ENCODE measurements at places on chromosomes 12 and 14.
A peak's percentile ranks its signal among the peaks of the same experiment; 100 is the strongest.

GRCh38 chr12:15962760-15963159 is 51.6 kb downstream of the DERA start:
- no peak for DNase-seq

- DNase-seq: no peak
Measured at GRCh38 chr14:64787619-64788018, 83.4 kb downstream of the PLEKHG3 start.

DNA sequence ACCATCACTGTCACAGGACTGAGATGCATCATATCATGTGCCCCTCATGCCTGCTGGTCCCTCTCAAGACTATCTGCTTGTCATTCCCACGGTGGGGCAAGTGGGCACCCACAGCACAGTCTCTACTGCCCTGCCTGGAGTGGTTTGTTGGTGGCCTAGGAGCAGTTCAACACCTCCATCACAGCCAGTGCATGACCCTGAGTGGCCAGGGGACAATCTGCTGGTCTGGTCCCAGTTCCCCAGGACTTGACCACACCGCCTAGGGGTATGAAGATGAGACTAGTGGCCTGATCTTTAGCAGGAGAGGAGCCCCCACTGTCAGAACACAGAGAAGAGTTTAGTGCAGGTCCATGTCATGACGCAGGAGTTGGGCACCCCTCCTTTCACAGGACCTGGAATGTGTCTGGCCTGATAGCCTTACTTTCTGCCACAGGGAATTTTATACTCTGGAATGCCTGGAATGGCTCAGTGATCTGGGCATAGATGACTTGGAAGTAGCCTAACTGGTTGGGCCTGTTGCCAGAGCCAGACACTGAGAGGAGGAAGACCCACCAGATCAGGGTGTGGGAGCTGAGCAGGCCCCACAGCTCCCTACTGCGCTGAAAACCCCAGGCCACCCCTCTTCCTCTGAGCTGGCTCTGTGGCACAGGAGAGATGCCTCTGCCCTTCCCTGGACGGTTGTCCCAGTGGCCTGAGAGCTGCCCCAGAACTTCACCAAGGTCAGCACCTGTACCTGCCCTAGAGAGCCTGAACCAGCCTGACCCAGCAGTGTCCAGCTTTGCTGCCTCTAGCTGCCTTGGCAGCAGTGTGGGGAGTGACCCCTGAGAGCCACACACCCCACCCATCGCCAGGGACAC is 83.3 kb downstream of the PUS7L start:
- no peak for DNase-seq

GRCh38 chr12:83145325-83145840 is 458.7 kb downstream of the TMTC2 start:
- DNase-seq: no peak

DNA sequence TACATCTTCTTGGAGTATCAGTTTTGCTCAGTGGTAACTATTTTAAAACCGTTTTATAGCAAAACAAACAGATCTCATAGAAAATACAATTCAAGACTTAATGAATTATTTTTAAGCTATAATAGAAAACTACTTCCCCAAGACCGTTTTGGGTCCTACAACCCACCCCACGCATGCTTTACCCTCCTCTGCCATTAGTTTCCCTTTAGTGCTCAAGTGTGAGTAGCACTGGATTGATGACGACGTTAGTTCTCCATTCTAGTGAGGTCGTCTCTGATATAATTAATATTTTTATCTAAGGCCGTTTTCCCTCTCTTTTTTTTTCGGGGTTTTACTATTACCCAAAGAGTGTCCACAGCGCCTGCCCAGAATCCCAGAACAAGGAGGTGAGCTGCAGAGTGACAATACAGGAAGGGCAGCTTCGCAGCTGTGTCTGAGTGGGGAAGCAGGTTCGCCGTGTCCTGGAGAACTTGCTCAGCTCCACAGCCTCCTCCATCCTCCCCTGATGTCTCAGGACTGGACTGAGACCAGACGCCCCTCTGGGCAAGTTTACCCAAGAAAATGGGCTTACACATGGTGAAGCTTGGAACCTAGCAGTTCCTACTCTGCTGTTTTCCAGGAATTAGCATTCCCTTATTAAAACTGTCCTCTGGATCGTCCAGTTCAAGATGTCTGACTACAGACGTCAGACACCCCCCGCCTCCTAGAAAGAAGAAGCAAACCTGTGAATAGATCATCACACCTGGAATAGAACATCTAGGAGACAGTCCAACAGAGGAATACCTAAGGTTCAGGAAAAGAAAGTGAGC is 31.9 kb upstream of the MON2 start:
- peak; percentile 20 for DNase-seq

GRCh38 chr12:128856791-128857078 is 3.5 kb downstream of the GLT1D1 start:
- no peak for DNase-seq

GRCh38 chr14:74480046-74480445 is 13.1 kb downstream of the NPC2 start:
- no peak for DNase-seq

GRCh38 chr12:11812586-11813437 is 163.3 kb downstream of the ETV6 start:
- peak; percentile 26 for DNase-seq

- DNase-seq: no peak
Measured at GRCh38 chr12:125689576-125690410, 624.6 kb downstream of the AACS start.

DNA sequence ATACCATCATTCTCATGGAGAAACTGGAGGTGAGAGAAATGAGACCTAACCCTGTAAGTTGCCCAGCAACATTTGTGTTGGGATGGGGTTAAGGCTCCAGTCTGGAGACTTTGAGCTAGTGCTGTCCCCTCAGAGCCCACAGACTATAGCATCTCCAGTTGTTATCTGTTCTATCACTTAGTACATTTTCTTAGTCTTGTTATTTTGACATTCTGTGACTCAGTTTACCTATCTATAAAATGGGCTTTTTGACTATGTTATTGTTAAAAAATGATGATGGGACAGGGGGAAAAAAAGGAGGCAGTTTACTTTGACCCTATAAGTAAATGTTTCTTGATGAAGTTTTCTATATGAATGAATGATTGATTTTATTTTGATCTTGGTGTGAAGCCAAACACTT is 45.8 kb upstream of the PTCSC3 start:
- no peak for DNase-seq

DNA sequence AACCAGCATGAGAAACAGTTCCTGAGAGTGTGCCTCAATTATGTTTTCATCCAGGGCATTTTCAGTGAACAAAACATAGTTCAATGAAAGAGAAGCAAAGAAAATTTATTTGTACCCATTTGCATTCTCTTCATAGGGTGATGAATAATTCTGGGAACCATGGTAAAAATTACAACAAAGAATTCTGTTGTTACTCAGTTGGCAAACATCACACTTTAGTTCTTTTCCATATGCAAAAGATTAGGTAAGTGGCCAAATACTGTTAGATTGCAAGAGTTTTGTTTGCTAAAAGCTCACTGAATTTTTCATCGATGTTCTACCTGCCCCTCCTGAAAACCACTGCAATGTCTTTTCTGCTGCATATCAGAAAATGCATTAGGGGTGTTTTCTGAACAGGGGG is 132.4 kb upstream of the RGS6 start:
- no peak for DNase-seq

DNA sequence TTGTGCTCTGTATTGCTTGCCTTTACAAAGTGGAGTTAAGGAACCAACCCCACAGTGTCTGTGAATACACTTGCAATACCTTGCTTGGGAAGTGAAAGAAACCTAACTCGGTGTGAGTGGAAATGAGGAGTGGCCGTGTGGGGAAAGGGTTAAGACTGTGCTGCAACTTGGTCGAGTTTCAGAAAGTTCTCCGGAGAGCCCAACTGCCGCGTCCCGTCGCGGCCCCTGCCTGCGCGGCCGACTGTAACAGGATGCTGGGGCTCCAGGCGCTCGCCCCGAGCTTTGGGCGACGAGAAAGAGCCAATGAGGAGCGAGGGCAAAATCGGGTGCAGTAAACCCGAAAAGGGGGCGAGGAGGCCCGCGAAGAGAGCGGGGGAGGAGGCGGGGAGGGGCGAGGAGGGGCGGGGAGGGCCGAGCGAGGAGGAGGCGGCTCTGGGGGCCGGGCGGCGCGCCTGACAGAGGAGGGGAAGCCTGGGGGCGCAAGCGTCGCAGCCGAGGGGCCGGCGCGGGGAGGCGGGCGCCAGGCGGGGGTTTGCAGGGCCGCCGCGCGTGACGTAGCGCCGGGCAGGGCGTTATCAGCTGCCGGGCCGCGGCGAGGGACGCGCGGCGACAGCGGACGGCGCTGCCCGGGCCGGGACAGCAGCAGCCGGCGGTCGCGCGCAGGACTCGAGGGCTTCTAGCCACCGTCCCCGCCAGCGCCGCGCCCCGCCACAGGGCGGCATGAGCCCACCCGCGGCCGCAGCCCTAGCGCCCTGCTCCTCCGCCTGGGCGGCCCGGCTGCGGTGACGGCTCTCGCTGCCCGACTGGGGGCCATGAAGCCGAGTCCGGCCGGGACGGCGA is at the start of gene DACT1:
DACT1 (plus strand) TSS at position 572 of the 840 bp plus-strand sequence; CDS start at position 813, 241 bp downstream.
- peak; percentile 68 for DNase-seq

DNA sequence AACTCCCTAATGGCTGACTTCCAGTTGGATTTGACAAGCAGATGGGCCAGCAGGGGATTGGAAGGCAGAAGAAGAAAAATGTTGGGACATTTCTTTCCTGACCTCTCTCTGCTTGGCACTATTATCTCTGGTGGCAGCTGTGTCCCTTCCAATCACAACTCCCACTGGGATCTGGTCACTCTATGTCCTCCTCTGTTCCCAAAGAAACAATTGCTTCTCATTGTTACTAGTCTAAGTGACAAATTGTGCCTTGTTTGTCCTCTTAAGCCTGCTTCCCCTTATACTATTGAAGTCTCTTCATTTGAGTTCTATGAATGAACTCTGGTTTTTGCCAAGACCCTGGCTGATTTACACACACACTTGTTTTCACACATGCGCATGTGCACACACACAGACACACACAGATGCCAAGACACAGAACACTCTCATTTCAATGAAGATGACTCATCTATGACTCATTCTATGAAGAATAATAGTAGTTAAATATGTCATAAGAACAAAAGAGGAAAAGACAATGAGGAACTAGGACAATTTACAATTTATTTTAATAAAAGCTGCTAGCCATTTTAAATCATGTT is 83.0 kb upstream of the FAR2 start:
- DNase-seq: no peak

GRCh38 chr12:21296348-21296747 is 38.4 kb downstream of the SLCO1A2 start:
- DNase-seq: no peak

GRCh38 chr14:104724407-104724980 is 465 bp downstream of the ADSS1 start:
- no peak for DNase-seq

DNA sequence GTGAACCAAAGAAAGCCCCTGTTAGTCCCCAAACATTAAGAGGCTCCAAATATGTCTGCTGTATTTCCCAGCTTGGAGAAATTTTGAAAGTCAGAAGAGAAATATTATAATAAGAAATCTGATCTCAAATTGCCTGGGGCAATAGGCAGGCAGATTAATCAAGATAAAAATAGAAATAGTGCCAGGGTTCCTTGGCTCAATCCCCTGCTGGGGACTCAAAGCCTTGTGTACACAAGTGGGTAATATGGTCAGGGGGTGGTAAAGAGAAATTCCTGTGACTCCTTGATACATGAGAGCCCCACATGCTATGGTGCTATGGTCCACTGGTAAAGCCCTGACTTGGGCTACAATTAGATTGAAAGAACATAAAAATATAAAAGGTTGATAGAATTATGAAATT is 41.3 kb upstream of the ARID2 start:
- no peak for DNase-seq

DNA sequence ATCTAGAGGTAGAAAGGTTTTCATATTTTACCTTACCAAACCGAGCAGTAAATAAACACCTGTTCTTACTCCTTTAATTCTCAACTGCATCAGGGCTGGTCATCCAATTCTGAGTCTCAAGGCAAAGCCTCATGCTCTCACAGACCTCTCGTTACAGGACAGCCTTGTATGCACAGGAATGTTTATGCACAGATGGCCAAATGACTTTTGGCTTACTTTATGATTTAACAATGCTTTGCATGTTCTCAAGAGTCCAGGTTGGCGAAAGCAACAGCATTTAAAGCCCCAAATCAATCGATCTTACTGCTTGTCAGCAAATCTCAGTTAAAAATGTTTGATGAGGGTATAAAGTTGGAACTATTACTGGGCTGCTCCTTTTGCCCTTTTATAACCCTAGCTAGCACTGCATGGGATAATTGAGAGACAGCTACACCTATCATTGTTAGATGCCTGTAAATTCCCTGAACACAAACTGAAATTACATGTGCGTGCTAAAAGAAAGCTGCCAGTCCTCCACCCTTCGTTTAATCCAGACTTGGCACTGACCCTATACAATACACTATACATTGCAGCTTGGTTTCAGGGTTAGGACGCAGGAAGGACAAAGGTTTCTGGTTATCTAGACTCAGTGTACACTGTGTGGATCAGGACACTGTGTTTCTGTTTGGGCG is 63.6 kb downstream of the TMCC3 start:
- no peak for DNase-seq

GRCh38 chr14:23398348-23398747 is 9.7 kb downstream of the MYH6 start:
- DNase-seq: no peak

DNA sequence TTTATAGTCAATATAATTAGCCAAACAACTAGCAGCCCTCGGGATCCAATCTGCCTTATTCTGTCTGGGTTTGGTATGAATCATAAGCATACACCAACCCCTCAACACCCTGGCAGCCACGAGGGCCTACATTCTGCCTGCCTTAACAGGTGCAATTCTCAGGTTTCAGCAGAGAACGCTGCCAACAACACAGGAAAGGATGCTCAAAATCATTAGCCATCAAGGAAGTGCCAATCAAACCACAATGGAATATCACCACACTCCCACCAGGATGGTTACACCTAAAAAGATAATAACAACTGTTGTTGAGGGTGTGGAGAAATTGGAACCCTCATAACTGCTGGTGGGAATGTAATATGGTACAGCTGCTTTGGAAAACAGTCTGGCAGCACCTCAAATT is 122.8 kb downstream of the TTC7B start:
- no peak for DNase-seq

DNA sequence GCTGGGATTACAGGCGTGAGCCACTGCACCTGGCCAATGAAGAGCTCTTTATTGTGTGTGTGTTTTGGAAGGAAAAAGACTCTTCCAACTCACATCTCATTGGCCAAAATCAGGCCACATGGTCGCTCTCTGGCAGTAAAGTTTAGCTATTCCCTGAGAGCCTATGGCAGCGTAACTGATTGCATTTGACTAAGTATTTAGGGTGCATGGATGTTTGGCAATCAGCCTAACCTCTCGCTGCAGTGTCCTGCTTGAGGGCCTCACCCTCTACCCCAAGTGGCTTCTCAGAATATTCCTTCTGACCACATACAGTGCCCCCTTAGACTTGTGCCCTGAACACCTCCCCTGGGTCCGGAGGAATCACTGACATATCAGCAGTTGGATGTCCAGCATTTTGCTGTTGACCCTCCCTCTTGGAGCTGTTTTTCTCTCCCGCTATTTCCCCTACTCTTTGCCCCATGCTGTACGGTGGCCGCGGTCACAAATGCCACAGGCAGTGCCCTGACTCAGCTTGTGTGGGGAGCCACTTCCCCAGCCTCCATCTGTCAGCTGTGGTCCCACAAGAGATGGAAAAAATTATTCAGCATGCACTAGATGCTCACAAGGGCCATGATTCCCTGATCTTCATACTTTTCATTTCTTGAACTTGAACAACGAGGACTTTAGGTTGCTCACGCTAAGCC is 9.5 kb downstream of the PHETA1 start:
- DNase-seq: no peak

- no peak for DNase-seq
Measured at GRCh38 chr12:905261-906031, 44.0 kb downstream of the RAD52 start.
